ENCODE measurements at places on chromosomes 12 and 14.

- DNase-seq: no peak
Observed at GRCh38 chr12:54680374-54680773, 32.2 kb upstream of the DCD start.

DNA sequence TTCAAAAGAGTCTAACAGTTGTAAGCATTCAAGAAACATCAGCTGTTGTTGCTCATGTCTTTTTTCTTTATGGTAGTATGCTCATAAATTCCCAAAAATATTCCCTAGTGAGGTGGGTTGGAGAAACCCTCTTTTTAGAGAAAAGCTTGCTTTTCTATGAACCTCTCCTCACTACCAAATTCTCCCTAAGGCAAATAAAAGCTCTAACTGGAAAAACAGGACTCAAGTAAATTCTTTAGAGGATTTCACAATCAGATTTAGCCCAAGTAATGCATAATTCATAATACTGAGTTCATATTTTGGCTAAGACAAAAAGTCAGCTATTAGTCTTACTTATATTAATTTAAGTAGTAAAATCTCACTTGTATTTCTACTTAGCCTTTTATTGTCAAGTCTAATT is 59.1 kb downstream of the DIO2 start:
- no peak for DNase-seq

DNA sequence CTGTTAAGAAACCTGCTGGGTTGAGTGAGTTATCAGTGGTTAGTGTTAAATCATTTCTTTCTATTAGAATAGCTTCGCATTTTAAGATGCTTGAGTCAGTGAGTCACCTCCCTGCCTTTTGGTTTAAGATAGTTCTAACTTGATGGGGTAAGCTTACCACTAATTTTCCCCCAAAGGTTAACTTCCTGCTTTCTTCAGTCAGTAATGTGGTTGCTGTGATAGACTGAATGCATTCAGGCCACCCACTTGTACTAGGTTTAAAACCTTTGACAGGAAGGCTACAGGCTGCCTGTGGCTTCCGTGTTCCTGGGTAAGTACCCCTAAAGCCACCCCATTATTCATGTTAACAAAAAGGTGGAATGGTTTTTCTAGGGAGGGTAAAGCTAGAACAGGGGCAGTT is 25.3 kb downstream of the CLEC2A start:
- DNase-seq: peak; percentile 66

DNA sequence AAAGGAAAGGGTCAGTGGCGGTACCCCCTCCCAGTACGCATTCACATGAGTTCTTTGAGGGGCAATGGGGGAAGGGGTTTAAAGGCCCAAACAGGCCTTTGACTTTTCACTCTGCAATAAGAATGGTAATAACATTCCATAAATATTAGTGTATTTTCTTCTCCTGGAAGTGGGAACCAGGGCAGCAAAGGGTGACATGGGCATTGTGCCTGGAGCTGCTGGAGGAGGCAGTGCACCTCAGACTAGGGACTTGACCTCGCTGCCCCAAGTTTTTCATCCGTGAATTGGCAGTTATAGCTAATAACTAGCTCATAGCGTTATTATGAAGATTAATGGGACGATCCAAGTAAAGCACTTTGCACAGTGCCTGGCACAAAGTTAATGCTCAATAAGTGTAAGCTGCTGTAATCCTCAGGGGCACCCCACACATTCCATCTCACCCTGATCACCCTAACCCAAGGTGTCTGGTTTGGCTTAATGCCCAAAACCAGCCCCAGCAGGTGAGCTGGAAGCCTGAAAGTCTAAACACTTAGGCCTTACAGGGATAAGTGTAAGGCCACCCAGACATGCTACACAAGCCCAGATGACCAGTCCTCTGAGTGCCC is 2.8 kb upstream of the KCNH3 start:
- DNase-seq: no peak

DNA sequence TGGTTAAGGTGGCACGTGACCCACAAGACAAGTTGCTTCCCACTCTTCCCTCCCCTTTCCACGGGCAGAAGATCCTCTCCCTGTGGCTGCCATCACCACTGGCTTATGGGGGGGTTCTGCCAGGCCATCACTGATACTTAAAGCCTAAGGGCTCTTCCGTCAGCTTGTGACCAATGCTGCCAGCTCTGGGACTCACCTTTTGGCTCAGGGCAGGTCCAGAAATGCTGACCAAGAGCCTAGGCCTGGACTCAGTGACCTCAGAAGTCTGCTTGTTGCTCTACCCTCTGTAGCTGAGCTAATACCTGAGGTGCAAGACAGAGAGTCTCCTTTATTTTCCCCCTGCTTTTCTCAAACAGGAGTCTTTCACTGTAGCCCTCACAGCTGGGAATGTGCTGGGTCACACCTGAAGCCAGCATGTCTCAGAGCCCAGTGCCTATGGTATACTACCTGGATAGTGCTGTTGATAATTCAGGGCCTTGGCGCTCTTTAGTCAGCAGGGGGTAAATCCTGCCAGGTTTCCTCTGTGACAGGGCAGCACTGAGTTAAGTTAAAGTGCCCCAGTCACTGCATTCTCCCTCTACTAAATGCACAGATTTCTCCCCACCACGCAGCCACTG is 19.7 kb downstream of the FGD4 start:
- DNase-seq: no peak

DNA sequence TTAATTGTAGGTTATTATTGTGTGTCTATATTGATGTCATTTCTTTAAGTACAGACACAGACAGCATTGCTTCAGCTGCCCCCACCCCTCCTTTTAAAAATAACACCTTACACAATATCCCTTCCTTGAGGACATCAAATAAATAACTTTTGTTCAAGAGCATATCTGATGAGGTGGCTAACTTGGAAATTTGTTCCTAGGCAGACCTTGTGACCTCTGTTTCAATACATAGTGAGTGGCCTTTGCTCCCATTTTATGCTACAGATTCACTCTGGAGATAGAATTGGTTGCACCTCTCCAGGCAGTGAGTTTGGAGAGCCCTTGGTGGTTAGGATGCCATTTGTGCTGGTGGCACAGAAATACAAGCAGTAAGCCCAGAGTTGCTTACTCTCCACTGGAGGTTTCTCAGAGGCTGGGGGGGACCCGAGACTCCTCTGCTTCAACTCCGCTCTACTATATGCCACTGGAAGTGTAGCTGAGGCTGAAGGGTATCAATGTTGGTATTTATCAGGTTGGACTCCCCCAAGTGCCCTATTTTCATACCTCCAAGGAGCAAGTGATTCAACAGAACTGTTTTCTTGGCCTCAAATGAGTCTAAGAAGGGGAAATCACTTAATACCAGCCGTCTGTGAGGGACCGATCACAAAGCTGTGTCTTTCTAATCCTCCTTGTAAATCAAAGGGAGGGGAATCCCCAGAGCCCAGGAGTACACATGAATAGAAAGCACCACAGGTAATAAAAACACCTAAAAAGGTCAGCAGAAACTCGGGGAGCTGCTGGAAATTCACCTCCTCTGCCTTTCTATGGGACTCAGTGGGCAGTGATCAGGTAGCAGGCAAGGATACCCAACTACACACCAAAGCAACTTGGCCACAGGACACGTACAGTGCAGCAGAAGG is 463.1 kb downstream of the RAD51B start:
- DNase-seq: peak; percentile 51

- DNase-seq: no peak
Observed at GRCh38 chr12:24902511-24903328, 46.2 kb downstream of the BCAT1 start.

- DNase-seq: peak; percentile 61
Observed at GRCh38 chr14:21268617-21269251, 508 bp downstream of the HNRNPC start.

GRCh38 chr12:62003701-62004100 is 256.5 kb upstream of the USP15 start:
- DNase-seq: no peak

DNA sequence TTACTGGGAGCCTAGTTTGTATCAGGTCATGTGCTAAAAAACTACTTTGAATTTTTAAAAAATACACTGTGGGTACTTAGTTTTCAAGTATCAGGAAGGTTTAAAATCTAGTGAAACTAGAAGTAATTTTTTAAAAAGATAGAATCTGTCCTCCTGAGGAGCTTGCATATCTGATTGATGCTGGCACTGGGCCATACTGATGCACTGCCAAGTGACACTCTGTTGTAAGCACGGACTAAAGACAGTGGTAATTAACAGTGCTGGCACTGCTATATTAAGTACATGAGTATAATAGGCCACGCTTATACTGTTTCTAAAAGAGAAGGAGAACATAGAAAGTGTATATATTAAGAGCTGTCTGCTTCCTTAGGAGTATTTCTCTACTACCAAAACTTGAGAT is 10.0 kb upstream of the TBC1D30 start:
- no peak for DNase-seq

DNA sequence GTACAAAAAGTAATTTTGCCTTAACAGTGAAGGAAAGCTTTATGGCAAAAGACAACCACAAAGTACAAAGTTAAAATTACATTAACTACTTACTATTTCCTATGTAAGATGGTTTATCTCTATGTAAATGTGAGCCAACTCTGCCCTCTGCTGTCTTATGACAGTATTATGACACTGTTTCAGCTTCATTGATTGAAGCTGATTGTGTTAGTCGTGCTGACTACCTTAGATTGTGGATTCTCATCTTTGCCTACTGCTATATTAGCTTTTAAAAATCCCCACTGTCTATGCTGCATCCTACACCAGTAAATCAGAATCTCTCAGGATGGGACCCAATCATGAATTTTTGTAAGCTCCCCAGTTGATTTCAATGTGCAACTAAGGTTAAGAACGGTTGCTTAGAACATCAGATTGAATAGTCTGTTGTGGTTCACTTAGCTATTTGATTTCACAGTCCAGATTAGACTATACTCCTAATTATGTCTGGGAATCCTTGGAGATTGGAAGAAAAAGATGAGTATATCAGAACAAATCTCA is 12.2 kb upstream of the SPTB start:
- DNase-seq: peak; percentile 73

DNA sequence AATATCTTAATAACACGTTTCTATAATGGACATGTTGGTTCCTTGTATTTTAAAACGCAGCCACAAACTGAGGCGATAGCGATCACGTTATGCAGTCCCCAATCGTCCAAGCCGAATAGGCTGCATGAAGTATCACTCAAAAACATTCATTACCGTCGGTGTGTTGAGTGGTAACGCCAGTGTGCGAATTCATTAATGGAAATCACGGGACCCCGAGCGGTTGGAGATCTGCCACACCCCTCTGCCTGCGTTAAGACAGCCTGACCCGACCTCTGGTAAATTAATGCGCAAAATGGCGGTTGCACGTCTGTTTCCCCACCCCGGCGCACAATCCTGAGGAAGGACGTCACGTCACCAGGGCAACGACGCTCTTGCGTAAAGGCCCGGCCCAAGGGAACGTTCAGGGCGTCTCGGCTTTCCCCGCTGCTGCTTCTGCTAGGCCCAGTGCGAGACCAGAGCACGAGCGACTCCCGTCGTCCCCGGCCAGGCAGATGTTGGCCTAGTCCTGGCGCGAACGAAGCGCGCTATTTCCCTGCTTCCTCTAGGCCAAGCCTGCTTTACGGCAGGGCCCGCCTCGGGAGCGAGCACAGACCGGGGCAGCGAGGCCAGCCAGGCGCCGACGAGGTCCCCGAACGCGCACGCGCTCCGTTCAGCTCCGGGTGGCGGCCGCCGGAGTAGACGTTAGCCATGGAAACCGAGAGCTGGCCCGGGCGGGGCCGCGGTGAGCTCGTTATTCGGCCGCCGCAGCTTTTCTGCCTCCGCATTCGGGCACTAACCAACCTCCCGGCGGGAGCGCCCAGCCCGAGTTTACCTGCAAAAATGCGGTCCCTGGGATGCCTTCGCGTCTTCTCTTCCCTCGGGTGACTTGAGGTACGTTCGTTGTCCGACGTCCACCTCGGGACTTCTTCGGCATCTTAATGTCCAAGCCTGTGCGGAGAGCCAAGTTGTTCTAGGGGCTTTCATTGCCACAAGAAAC is at the start of gene PCNX4:
Gene PCNX4, plus strand, starts transcription at position 374 of the 976 bp plus-strand sequence. CDS start 15,716 bp downstream, outside the sequence.
- peak; percentile 96 for DNase-seq

All from CD4-positive, alpha-beta T cell treated with Interferon alpha-2 for 1 hour (primary cell).